Activated T-cell treated with anti-CD3 and anti-CD28 coated beads for 1 hour (primary cell): ENCODE measurements at places on chromosomes 11 and 22.

DNA sequence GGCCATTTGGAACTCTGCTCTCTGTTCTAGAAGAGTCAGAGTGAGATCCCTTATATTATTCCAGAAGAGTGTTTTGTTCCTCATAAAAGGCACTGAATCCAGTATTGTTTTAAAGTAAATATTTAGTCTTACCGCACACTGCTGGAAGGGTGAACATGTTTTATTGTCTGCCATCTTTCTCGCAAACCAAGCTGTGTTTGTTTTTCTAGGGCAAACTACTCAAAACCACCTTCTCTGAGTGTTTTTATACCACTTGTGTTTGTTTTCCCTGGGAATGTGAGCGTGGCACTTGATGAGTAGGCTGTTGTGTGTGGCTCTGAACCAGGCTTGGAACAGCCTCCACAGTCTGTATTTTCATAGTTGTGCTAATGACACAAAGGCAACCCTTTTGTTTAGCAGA is 89.8 kb downstream of the DBX1 start:
- no peak for DNase-seq

- no peak for DNase-seq
Observed at GRCh38 chr22:44462246-44463010, 35.6 kb downstream of the RTL6 start.

GRCh38 chr11:122709039-122709760 is 53.7 kb downstream of the UBASH3B start:
- no peak for DNase-seq

DNA sequence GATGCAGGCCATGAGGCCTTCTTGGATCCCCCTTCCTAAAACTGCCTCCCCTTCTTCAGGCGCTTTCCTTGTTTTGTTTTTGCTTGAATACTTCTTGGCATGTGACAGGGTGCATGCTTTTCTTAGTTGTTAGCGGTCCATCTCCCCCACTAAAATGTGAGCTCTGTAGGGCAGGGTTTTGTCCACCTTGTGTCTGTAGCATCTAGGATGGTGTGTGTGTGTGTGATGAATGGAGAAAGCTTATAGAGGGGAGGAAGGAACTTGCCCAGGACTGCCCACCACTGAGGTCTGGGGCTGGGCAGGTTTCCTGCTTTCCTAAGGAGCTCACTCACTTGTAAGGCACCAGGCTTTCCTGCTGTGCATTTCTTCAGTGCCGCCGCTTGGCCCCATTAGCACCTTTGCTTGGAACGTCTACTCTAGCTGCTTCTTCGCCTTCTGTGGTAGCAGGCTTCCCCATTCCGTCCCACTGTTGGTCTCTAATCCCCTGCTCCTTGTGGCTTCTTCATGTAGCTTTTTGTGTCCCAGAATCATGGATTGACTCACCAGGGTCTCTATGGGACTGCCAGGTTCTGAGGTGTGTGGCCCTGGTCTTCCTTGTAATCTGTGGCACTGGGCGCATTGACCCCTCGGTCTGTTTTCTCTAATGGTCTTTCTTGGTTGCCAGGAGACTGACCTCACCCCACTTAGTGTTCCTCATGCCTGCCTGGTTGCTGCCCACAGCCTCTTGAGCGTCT is 3.3 kb downstream of the DGCR8 start:
- DNase-seq: no peak

GRCh38 chr11:107123022-107123421 is 104.7 kb upstream of the GUCY1A2 start:
- DNase-seq: no peak

DNA sequence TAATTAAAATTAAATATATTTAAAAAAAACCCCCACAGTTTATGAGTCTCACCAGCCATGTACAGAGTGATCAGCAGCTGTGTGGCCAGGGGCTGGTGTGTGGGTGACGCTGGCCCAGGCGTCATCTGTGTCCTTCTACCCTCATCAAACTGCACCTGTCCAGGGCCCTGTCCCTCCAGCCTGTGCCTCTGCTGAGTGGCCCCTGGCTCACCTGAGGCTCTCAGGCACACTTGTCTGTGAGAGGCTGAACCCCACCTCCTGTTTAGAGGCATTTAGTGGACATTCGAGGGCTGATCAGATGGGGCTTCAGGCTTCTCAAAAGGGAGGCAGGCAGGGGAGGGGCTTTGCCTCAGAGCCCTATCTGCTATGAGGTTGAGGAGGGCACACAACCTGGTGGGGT is 29.9 kb upstream of the SMIM38 start:
- no peak for DNase-seq

- DNase-seq: no peak
Observed at GRCh38 chr11:9972989-9973388, 309.1 kb downstream of the SWAP70 start.

GRCh38 chr11:76415073-76415472 is 29.7 kb upstream of the EMSY start:
- no peak for DNase-seq

DNA sequence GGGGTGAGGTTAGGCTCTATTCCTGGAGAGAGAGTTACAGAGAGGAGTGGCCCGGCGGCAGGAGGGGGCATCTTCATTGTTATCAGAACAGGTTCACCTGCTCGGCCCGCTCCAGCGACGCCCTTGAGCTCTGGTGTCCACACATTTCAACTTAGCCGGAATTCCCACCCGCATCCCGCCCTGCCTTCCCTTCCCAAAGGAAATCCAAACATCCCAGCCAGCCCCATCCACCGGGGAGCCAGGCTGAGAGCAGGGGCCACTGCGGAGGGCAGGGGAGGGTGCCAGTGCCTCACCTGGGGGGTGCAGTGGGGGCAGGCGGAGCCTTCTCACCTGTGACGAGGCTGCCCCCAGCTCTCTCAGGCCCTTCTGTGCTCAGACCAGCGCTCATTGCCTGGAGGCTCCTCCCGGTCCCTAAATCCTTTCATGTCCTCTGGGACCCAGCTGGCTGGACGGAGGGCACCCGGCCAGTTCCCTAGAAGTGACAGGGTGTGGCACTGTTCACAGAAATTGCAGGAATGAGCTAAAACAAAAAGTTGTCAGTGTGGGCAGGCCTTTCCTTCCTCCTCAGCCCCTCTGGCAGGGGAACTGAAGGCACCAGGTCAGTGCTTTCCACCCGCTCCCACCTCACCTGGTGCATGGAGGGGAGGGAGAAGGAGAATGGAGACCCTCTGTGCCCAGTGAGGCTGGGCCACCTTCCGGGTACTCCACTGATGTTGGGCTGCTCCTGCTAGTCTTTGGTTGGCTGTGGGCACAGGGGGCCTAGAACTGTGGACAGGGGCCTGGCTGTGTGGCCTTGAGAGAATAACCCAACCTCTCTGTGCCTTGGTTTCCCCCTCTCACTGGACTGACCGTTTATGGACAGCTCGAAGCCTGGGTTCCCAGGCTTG is 2.2 kb upstream of the MRGPRG start:
- no peak for DNase-seq

DNA sequence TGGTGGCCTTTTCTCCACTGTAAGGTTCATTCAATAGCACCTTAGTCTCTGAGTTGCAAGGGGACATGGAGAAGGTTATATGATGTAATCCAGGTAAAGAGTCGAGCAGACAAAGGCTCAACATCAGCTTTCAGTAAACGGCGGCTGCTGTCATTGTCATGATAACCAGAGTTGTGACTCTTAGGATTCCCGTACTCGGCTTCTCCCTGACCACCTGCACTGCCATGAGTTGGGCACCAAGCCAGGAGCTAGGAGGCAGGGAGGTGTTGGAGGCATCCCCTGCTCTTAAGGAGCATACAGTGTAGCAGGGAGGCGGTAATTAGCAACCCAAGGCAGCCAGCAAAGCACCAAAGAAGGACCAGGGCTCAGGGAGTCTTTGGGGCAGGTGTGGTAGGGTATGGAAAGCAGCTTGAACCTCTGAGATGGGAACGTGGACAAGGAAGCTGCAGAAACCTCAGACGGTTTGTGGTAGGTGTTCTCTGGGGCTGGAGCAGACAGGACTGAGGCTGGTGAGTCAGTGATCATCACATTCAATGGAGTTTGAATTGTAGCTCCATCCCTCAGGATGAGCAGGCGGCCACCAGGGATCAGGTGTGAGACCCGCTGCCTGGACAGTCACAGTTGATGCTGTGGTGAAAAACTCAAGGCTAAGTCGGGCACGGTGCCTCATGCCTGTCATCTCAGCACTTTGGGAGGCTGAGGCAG is 31.7 kb downstream of the LIF start:
- DNase-seq: no peak

GRCh38 chr22:30720263-30720837 is 25.7 kb downstream of the OSBP2 start:
- DNase-seq: no peak

GRCh38 chr11:74532501-74533246 is 39.1 kb upstream of the LIPT2 start:
- no peak for DNase-seq

- DNase-seq: no peak
Observed at GRCh38 chr22:23772315-23772648, 367 bp upstream of the MMP11 start.

GRCh38 chr11:113184498-113184897 is 129.9 kb upstream of the TTC12 start:
- no peak for DNase-seq

DNA sequence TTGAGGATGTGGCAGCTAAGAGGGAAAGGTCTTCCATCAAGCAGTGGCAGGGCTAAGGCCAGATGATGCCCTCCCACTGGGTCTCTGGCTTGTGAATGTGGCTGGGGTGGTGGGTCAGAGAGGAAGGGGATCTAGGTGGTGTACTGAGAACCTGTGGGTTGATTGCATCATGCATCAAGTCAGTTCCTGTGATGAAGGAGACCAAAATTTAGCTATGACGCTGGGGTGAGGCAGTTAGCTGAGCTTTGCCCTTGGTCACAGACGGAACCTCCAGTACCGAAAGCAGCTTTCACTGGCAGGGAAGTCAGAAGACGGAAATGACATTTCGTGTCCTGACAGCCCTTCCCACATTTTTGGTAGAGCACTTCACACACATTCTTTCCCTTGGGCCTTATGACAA is 20.7 kb downstream of the ATG16L2 start:
- DNase-seq: no peak

GRCh38 chr22:35621451-35621850 is 4.3 kb upstream of the MB start:
- DNase-seq: no peak
